ENCODE measurements at places on chromosomes 3 and 15.

- no peak for DNase-seq
These were observed 393.1 kb downstream of the PLOD2 start for GRCh38 chr3:145767909-145768308.

DNA sequence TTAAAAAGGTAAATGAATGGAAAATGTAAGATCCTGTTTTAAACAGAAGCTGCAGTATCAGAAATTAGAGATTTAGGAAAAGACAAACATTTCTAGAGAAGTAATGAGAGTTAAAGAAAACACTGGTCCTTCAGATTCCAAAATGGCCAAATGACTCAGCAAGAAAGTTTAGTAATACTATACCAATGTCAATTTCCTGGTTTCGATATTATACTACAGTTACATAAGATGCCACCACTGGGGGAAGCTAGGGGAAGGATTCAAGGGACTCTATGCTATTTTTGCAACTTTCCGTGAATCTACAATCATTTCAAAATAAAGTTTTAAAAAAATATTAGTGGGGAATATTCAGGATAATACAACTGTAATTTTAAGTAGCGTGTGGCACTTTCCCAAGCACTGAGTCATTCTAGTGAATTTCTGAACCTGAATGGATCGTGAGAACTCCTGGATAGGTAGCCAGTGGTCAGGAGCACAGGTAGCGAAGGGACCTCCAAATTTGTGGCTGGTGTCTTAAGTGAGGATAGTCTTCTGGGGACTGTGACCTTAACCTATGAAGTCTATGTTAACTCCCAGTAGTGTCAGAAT, 37.6 kb downstream of the TMCC1 start:
- no peak for DNase-seq

GRCh38 chr3:462851-463250, 266.3 kb downstream of the CHL1 start:
- DNase-seq, result no peak

DNA sequence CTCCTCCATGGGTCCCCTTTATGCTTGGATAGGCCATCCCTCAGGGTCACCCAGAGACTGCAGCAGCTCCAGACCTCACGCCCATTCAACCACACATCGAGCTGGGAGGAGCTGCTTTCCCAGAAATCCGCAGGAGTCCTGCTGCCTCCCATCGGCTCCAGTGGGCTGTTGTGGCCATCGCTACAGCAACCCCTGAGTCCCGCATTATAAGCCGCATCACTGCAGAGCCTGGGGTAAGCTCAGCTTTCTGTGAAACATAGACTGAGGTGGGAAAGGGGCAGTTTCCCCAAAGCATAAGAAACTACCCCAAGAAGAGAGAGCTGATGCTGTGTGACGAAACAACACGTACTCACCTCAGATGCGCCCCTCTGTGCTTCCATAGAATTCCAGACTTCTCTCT, 35.7 kb downstream of the MRPL46 start:
- DNase-seq, result no peak

- no peak for DNase-seq
These were observed 19.6 kb upstream of the CHRNB4 start for GRCh38 chr15:78660584-78660983.

GRCh38 chr3:4409971-4410573, 57.0 kb downstream of the SUMF1 start:
- DNase-seq, result no peak

GRCh38 chr15:45177285-45177684, 10.5 kb downstream of the SHF start:
- DNase-seq, result no peak

GRCh38 chr3:135759651-135760050, 205.9 kb upstream of the PPP2R3A start:
- DNase-seq, result no peak

DNA sequence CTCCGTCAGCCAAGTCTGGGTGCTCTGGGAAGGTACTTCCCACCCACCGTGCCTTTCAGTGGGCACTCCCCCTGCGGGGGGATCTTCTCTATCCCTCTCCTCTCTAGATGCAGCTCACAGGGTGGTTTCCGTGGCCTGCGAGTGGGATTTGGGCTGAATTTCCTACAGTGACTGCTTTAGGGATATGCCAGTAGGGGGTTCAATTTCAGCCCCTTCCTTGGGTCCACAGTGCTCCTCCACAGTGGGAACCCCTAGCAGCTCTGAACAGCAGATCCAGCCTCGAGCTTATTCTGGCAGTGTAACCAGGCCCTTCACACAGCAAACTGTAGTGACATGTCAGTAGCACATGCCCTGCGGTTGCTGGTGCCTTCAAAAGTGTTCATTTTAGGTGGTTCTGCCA, 155.7 kb downstream of the CHDH start:
- DNase-seq, result no peak

- no peak for DNase-seq
These were observed 67.6 kb downstream of the SCN11A start for GRCh38 chr3:38984110-38984509.

All from stimulated activated CD8-positive, alpha-beta memory T cell treated with anti-CD3 and anti-CD28 coated beads, Interleukin-4, amount 100 ng/mL, for 1 hour (primary cell).